ENCODE measurements at places on chromosomes 6 and 20.

- no peak for DNase-seq
Measured at GRCh38 chr6:43229803-43230620, 731 bp upstream of the DNPH1 start.

- no peak for DNase-seq
Measured at GRCh38 chr6:36102853-36103252, 27.5 kb upstream of the MAPK13 start.

GRCh38 chr6:5217356-5217755, 43.4 kb downstream of the LYRM4 start:
- no peak for DNase-seq

GRCh38 chr6:112338166-112338709, 8.9 kb upstream of the RFPL4B start:
- DNase-seq: peak; percentile 61

DNA sequence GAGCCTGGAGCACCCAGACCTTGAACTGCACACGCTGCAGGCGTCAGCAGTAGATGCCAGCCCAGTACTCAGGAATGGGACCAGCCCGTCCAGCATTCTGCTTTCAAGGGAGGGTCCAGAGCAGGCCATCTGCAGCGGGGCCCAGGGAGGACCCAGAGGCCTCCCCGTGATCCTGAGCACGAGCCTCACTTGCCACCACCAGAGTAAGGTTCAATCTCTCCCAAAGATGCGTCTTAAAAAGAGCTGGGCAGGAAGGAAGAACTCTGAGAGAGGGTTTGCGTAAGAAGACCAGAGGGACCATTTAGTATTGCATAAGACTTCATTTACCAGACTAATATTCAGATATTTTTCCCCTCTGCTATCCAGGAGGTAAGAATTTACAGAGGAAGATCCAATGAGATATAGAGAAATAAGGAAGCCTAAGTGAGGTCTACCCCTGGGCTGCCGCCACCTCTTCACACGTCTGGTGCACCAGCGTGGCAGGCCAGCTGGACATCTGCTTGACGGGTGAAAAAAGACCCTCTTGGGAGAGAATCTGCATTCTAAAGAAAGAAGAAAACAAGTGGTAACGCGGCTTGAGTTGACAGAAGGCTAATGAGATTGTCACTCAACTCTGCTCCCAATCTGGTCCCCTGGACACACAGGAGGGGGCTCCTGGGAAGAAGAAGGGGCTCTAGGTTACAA, 107.3 kb downstream of the PRND start:
- DNase-seq: no peak

DNA sequence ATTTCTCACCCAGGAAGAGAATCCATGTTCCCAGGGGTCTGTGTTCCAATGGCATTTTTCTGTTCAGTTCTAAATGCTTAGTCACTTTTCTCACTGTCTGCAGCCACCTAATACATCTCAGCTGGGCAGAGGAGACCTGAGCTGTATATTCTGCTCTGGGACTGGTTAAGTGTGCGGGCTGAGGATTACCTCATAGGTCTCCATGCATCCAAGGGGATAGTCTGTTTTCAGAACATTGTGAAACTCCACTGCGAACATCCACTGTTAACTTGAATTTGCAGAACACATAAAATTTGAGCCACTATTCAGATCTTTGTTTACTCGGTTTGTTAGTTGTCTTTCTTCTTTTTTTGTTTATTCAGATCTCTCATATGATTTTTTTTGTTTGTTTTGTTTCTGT, 947.1 kb downstream of the TFAP2A start:
- no peak for DNase-seq

DNA sequence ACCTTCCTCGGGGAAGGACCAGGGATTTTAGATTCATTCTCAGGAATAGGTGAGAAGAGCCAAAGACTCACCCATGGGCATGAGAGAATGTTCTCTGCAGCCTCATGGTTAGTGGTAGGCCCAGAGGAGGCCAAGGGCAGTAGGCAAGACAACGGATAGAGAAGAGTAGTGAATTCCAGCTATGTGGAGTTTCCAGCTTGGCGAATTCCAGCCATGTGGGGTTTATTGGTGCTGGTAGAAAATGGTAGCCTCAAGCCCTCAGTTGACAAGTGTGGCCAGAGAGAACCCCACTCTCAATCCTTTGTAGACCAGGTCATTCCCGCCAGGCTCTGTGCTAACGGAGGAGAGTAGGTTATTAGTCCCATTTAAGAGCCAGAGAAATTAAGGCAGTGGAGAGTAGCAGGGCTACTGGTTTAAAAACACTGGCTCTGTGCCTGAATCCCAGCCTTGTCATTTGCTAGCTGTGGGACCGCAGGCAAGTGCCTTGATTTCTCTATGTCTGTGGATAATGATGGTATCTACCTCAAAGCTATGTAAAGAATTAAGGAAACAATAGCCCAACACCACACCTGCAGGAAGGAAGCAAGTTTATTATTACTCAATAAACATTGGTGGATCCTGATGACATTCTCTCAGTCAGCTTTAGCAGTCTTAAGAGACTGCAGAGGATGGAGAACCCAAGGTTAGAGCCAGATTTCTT, 2.0 kb upstream of the SLC9A8 start:
- no peak for DNase-seq

GRCh38 chr20:62580052-62580451, 62.3 kb upstream of the SLCO4A1 start:
- no peak for DNase-seq

- DNase-seq: no peak
Measured at GRCh38 chr20:61050336-61050890, 201.6 kb upstream of the CDH4 start.

DNA sequence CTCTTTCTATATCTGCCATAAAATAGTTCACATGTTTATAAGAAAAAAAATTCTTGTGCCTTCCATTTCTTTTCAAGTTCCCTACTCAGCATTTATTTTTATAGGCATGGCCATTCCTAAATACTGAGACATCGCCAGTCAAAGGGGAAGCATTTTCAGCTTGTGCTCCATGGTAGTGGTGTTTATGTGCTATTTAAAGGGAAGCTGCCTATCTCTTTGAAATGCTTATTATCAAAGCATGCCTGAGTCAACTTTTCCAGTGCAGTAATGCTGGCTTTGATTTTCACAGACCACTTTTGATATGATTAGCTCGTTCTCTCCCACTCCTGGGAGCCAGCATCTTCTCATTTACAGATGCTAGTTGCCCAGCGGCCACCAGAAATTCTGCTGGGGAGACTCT, 124.1 kb upstream of the RIN2 start:
- DNase-seq: no peak

DNA sequence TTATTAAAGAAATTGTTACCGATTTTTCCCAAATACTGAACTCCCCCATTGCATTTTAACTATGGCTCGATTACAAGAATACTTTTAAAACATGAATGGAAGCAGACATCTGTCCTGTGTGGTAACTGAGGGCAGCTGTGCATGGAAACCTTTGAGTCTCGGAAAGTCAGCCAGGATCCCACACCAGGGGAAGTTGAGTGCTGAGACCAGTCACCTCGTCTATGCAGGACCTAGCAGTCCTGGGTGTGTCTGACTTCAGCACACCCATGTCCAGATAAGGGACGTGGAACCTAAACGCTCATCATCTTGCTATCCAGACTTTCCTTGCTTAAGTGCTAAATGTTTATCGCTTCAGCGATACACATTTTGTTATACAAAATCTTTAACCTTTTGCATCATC, 6.1 kb downstream of the RIN2 start:
- no peak for DNase-seq

- DNase-seq: no peak
Measured at GRCh38 chr6:69294862-69295261, 501.9 kb downstream of the LMBRD1 start.

DNA sequence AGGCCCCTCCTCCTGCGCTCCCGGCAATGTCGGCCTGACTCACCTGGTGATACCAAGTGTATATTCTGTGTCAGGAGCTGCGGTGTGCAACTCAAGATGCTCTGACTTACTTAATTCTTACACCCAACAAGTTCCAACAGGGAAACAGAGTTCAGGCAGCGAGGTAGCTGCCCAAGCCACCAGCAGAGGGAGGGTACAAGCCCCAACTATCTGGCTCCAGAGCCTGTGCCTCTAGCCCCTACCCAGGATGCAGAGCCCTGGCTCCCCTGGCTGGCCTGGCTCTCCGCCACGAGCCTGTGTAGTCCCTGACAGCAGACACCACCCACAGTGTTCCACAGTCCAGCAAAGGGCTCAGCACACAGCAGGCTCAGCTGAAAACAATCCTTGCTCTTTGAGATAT, 34.9 kb downstream of the C20orf203 start:
- no peak for DNase-seq

DNA sequence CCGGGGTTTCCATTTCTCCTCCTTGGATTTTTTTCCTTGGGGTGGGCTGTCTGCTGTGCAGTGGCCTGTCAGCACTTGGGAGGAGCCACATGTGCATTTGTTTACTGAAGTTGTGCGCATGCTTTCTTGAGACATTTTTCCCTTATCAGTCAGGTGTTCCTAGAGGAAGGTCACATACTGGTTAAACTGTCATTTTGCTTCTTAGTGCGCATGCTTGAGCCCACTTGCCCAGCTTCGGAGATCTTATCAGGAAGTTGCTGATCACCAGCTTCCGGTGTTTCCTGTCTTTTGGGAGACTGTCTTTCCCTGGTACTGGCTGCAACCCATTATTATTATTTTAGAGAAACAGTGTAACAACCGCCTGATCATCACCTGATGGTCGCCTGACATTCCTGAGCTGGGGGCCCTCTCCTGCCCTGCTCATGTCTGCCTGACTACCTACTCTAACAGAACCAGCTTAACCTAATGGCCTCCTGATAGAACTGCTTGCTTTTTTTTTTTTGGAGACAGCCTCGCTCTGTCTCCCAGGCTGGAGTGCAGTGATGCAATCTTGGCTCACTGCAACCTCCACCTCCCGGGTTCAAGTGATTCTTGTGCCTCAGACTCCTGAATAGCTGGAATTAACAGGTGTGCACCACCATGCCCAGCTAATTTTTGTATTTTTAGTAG, 378 bp upstream of the ERVFRD-1 start:
- DNase-seq: peak; percentile 93

DNA sequence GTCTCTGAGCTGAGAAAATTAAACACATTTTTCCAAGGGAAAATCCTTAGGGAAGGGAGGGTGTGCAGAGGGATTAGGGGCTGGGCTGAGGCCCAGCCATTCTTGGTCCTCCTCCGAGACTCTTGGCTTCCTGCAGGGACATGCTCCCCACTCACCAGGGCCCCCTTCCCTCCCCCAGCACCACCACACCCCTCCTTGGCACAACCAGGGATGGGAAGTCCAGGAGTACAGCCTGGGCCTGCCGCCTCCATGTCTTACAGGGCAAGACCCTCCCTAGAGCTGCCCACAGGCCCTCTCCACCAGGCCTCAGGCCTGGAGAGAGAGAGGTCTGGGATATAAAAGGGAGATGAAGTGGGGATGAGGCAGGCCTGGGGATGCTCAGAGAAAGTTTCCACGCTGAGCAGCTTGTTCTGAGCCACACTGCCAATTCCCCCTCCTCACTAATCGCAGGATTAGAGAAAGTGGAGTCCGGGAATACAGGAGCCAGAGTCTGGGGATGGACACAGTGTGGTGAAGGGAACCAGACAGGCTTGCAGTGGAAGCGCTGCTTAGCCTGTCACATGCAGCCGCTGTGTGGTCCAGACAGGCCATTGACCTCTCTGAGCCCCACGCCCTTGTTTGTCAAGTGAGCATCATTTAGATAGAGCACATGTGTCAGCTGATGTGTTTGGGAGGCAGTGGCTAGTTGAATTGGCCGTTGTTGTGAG, 105.5 kb downstream of the MRPL14 start:
- DNase-seq: no peak

GRCh38 chr6:38131527-38131965, 312.0 kb downstream of the ZFAND3 start:
- peak; percentile 43 for DNase-seq

- no peak for DNase-seq
Measured at GRCh38 chr6:137921823-137922222, 54.8 kb downstream of the TNFAIP3 start.

DNA sequence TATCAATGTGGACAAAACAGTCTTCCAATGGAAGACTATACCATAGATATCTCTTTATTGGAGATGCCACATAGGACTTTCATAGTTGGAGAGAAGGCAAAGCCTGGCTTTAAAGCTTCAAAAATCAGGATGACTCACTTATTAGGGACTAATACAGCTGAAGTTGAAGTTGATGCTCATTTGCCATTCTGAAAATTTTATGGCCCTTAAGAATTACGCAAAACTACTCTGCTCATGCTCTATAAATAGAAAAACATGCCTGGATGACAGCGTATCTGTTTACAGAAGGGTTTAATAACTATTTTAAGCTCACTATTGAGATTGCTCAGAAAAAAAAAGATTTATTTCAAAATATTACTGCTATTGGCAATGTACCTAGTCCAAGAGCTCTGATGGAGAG, 155.5 kb upstream of the DST start:
- peak; percentile 53 for DNase-seq

- DNase-seq: peak; percentile 35
Measured at GRCh38 chr6:106223300-106223930, 102.1 kb downstream of the ATG5 start.

- no peak for DNase-seq
Measured at GRCh38 chr6:11025921-11026635, 18.0 kb downstream of the ELOVL2 start.

GRCh38 chr20:17498641-17499040, 32.5 kb downstream of the BFSP1 start:
- no peak for DNase-seq

- DNase-seq: no peak
Measured at GRCh38 chr20:21821358-21821757, 115.9 kb downstream of the PAX1 start.

GRCh38 chr6:92122746-92123145, 1296.6 kb downstream of the EPHA7 start:
- no peak for DNase-seq

DNA sequence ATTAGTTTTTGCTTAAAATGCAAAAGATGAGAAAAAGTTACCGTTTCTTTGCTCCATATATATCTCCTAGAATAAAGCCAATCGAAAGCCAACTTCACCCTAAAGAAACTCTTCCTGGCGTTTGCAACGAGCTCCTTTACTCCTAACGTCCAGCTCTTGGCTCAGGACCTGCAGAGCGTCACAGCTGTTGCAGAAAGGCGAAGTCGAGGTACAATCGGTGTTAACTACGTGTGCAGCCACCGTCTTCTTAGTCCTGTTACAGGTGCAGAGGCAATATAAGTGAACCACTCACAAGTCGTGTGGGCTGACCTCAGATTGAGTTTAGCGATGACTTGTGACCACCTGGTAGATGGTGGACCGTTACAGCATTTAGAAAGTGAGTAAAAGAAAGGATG, 113.1 kb downstream of the TRIM27 start:
- DNase-seq: no peak

DNA sequence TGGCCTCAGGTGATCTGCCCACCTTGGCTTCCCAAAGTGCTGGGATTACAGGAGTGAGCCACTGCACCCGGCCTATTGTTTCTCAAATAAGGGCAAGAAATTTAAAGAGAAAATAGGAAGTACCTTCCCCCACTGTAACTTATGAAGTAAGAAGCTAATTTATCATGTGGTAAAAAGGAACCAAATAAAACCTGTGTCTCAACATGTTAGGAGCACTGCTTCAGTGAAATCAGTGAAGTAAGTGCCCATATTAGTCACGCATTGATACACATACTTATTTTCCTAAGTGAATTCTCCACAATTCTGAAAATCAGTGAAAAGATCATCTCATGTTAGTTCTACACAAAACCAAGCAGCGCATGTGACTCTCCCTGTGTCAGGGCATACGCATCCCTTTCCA, 14.2 kb upstream of the LPA start:
- DNase-seq: no peak
